ENCODE measurements at places on chromosomes 7 and 10. TPM values are rescaled to one million over a fixed set of nuclear protein-coding genes. Genes with fewer than 3 reads are reported as not detected.

DNA sequence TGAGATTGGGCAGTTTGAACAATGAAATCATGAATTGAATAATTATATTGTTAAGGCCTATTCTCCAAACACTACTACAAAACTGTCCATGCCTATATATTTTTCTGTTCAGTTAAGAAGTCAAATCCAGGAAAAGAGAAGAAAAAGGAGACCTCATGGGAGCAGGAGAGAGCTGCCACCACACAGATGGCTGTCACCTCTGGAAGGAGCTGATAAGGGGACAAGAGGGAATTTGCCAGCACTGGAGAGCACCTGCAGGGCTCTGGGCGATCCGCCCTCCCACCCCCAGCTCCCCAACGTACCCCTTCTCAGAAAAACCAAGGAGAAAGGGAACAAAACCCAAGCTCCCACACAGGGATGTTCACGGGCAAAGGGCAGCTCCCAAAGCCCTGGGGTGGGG lies 227.8 kb downstream of the TNS3 start:
- no peak for DNase-seq

DNA sequence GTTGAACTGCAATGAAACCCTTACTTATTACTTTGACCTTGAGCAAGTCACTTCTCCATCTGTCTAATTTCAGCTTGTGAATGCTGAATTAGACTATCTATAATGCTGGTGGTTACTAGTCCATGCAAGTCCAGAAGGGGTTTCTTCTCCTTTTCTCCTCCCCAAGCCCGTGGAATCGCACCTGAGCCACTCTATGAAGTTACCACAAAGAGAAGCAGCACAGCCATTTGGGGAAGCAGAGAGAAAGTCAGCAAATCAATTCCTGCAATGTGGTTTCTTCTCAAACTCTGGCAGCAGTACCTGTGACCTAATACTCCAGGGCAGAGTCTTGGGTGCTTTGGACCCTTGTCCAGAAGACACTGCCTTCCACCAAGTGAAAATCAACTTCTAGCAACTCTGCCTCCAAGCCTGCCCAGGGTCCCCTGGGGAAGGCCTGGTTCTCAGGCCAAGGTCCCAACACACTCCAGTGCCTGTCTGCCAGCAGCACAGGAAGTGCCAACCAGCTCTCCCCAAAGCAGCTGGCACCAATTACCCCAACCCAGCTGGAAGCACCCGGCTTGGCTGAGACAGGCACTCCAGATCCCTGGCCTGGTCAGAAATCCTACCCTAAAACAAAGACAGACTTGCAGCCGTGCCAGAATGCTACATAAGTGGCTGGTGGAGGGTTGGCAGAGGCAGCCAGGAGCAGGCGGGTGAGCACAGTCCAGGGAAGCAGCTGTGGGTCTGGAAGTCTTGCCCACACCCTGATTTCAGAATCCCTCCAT lies 200.3 kb downstream of the LSM5 start:
- no peak for DNase-seq

- DNase-seq, result no peak
Observed at GRCh38 chr10:94315975-94316464, 46.7 kb downstream of the NOC3L start.

- DNase-seq, result no peak
Observed at GRCh38 chr7:47549397-47549796, 32.5 kb downstream of the TNS3 start.

GRCh38 chr10:52488606-52489485 lies 174.8 kb downstream of the DKK1 start:
- DNase-seq, result no peak

- DNase-seq, result no peak
Observed at GRCh38 chr10:119511828-119512515, 30.5 kb downstream of the RGS10 start.

- no peak for DNase-seq
Observed at GRCh38 chr10:104434601-104435000, 81.0 kb downstream of the CFAP58 start.

- no peak for DNase-seq
Observed at GRCh38 chr10:23399701-23400144, 39.2 kb upstream of the OTUD1 start.

GRCh38 chr10:3336673-3337293 lies 164.2 kb upstream of the PITRM1 start:
- DNase-seq, result no peak

GRCh38 chr10:94630017-94630688 lies 53.4 kb upstream of the CYP2C18 start:
- no peak for DNase-seq

DNA sequence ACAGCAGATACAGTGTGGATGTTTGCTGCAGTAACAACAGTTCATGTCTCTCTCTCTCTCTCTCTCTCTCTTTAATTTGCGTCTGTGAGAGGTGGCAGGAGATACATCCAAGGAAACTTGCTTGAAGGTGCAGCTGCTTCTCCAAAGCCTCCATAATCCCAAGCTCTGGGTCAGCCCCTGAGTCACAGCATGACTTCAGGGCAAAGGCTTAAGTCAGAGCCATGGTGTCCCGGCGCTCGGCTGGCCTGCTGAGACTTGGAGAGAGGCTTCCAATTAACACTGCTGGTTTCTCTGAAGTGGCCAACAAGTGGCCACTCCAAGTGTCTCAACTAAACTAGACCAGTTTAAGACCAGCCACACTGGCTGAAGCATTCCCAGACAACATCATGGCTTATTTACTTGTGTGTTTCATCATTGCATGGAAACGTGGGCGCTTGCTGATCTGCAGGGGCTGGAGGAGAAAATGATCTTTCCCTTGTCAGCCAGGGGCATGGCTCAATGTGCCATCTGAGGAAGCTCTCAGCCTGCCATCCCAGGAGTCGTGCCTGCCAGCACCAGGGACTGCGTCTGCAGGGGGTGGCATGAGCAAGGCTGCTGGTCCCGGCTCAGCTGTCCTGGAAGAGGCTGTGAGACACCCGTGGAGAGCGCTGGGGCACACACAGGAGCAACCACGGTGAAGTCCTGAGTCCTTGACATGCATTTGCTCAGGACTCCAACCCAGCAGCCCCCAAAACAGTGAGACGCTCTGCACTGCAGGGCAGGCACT lies 254.2 kb downstream of the COBL start:
- no peak for DNase-seq

DNA sequence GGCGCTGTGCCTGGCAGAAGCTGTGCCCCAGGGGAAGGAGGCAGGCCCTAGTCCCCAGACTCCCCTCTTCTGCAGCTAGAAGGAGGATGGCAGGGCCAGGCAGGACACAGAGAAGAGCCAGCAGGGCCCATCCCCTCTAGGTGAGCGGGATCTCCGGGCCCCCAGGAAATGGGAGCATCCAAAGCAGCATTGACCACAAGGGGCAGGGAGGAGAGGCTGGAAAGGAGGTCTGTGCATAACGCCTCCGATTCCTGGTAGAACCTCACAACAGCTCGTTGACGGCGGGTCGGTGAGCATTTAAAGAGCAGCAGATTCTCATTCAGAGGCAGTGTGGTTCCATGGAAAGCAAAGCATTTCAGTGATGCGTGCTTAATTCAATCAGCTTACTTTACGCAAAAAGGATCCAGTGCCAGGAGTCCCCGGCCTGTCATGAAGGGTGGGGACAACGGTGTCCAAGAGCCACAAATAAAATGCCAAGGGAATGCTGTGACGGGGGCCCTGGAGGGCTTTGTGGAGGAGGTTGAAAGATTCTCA lies 41.0 kb downstream of the CLRN3 start:
- no peak for DNase-seq

GRCh38 chr10:47027108-47027783 lies 116.0 kb downstream of the PTPN20 start:
- DNase-seq, result no peak

DNA sequence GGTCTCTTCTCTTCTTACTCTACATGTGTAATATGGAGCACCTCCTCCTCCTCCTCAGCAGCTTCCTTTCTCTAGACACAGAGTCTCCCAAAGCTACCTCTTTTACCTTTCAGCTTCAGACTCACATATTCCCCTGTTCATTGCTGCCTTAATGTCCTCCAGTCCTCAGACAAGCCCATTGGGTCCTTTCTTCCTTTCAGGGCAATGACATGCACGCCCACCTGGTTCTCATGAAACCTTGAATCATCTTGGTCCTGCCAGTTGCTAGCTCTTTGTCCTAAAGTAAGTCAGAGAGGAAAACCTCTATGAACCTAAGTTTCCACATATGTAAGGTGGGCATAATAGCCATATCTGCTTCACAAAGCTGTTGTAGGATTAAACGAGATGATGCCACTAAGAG lies 227.0 kb downstream of the RPS24 start:
- DNase-seq, result no peak

GRCh38 chr10:98980353-98980752 lies 255.3 kb downstream of the HPSE2 start:
- DNase-seq, result no peak

GRCh38 chr7:84714765-84715164 lies 472.1 kb downstream of the SEMA3D start:
- DNase-seq, result no peak

GRCh38 chr10:73478636-73479035 lies 17.2 kb downstream of the PPP3CB start:
- no peak for DNase-seq

GRCh38 chr7:129865925-129866201 lies 86.9 kb downstream of the UBE2H start:
- no peak for DNase-seq

GRCh38 chr10:9745158-9745557 lies 1272.5 kb upstream of the CELF2 start:
- DNase-seq, result no peak

- no peak for DNase-seq
Observed at GRCh38 chr7:29119538-29119937, 26.8 kb downstream of the CPVL start.

The PRKAR2B gene
- polyA plus RNA-seq, result 38.3 TPM

The SH2D4B gene
- polyA plus RNA-seq, result 0.14 TPM

The VWA2 gene
- 2.2 TPM for polyA plus RNA-seq

The ACTL6B gene
- 0.22 TPM for polyA plus RNA-seq

The RADIL gene
- 2.5 TPM for polyA plus RNA-seq
